ENCODE measurements at places on chromosomes 3 and 15.

- no peak for DNase-seq
Measured at GRCh38 chr15:43509660-43510199, 7.7 kb upstream of the MAP1A start.

DNA sequence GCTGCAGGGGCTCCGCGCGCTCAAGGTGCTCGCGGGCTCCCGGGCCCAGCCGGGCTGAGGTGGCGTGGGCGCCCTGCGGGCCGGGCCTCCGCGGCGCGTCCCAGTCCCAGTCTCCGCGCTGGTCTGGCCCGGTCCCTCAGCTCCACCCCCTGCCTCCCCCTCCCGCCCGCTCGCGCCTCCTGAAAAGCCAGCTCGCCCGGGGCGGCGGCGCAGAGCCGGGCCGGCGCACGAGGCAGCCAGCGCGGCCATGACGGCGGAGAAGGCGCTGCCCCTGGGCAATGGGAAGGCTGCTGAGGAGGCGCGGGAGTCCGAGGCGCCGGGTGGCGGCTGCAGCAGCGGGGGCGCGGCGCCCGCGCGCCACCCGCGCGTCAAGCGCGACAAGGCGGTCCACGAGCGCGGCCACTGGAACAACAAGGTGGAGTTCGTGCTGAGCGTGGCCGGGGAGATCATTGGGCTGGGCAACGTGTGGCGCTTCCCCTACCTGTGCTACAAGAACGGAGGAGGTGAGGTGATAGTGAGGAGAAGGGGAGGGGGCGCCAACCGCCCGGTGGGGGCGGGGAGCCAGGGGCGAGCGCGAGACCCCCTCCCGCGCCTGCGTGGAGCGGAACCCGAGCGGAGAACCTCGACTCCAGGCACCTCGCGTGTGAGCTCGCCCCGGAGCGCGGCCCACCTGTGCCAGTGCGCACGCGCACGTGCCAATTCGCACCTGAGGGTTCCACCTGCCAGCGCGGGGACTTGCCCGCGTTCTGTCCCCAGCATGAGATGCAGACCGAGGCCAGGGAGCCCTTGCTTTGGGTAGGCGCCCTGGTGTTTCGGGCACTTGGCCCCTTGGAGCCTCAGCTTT lies at the start of gene SLC6A11:
Gene SLC6A11 (plus strand): TSS at position 210 of the 844 bp plus-strand sequence. CDS start 38 bp downstream, at position 248.
- DNase-seq: no peak

GRCh38 chr3:169179722-169180121 lies 483.8 kb downstream of the MECOM start:
- no peak for DNase-seq

- DNase-seq: peak; percentile 63
Measured at GRCh38 chr3:24185738-24186384, 240.8 kb downstream of the NR1D2 start.

GRCh38 chr3:107847791-107848190 lies 243.0 kb downstream of the CD47 start:
- no peak for DNase-seq

All from MCF 10A (cell line).